ENCODE measurements at places on chromosomes 7 and 10.

GRCh38 chr7:152902870-152903860, 143.6 kb downstream of the ACTR3B start:
- no peak for DNase-seq

GRCh38 chr7:134991469-134992339, 5.4 kb downstream of the AGBL3 start:
- no peak for DNase-seq

GRCh38 chr7:74606909-74607510, 50.5 kb upstream of the GTF2I start:
- DNase-seq = no peak

DNA sequence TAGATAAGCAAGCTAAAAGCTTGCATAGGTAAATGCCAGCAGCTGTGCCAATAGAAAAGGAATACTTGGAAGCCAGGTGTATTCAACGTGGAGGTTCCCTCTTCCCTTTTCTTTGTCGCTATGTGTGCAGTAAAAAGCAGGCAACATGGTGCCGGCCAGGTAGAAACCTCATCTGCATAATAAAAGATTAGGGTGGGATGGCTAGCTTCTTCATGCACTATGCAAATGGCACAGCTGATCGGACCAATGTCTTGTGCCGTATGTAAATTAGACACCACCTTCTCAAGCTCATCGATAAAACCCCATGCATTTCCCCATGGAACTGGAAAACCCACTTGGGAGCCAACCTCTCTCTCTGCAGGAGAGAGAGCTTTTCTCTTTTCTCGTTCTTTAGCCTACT, 150.9 kb upstream of the FOXK1 start:
- DNase-seq = no peak

GRCh38 chr7:128030654-128031611, at the start of gene LRRC4:
LRRC4 (minus strand) TSS chr7:128031437; CDS start chr7:128030640, 797 bp downstream.
- no peak for DNase-seq

GRCh38 chr10:60883187-60883586, 60.8 kb downstream of the RHOBTB1 start:
- no peak for DNase-seq

- DNase-seq = no peak
Measured at GRCh38 chr10:70513848-70514309, 35.3 kb downstream of the PALD1 start.

GRCh38 chr10:77631241-77631640, 6.4 kb downstream of the KCNMA1 start:
- no peak for DNase-seq
